ENCODE measurements at places on chromosomes 7 and 10.
A peak's percentile ranks its signal among the peaks of the same experiment; 100 is the strongest.

GRCh38 chr10:27439101-27439500 lies 65.0 kb upstream of the RAB18 start:
- no peak for DNase-seq

DNA sequence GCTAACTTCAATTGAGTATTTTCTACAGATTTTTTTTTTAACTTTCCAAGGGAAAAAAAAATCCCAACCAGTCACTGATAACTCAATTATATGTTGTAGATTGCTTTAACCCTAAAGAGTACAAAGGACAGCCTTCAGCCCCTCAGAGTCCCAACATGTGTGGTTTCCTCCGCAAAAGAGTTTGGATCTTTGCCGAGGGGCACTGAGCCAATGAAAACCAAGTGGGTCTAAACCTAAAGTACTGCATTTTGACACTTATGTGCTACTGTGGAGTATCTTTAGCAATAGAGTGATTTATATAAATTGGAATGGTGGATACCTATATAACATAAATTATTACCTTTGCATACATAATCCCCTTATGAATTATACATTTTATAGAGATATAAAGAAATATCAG lies 91.5 kb downstream of the SEMA3D start:
- no peak for DNase-seq

DNA sequence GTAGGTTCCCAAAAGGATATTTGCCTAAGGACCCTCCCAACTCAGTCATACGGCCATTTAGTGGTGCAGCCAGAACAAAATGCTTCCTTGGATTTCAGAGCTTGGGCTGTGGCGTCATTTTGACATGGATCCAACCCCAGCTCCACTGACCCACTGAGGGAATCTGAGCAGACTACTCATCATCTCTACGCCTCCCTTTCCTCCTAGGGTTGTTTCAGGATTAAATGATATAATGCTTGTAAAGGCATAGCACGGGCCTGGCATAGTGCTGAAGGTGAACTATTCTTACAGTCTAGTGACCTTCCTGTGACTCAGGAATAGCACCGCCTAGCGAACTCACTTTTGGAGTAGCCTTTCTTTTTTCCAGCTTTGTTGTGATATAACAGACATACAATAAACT lies 70.3 kb upstream of the LOXL4 start:
- DNase-seq: no peak

DNA sequence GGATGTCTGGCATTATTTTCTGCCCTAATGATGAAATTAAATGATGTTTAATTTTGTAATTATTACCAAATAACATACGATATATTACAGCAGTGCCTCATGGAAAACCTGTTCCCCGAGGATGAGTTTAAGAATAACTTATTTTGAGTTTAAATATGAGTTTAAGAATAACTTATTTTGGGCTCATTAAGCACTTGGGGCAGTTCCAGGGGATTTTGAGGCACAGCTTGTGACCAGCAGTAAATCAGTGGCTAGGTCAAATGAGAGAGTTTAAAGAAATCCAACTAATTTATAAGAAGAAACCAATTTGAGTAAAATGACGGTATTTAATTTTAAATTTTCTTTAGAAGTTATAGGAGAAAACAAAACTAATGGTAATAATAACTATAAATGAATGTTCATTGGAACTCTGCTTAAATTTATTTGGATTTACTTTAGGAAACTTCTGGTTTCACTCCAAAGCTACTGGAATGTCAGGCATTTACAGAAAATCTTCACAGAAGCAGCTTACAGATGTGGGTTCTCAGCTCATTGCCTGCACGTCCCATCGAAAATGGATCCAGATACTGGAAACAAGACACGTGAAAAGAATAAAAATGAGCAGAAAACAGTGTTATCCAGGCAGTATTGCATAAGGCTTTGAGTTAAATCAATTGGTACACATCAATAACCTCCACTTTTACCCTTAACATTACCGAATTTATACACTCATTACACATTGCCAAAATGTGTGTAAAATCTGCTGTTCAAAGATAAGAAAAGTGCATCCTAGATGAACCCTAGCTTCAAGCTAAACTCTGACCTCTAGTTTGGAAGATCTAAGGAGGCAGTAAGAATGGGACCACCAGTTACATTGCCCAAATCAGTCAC lies 784.5 kb upstream of the IGFBP3 start:
- no peak for DNase-seq

- no peak for DNase-seq
These were observed 278.8 kb downstream of the TNS3 start for GRCh38 chr7:47303014-47303694.

DNA sequence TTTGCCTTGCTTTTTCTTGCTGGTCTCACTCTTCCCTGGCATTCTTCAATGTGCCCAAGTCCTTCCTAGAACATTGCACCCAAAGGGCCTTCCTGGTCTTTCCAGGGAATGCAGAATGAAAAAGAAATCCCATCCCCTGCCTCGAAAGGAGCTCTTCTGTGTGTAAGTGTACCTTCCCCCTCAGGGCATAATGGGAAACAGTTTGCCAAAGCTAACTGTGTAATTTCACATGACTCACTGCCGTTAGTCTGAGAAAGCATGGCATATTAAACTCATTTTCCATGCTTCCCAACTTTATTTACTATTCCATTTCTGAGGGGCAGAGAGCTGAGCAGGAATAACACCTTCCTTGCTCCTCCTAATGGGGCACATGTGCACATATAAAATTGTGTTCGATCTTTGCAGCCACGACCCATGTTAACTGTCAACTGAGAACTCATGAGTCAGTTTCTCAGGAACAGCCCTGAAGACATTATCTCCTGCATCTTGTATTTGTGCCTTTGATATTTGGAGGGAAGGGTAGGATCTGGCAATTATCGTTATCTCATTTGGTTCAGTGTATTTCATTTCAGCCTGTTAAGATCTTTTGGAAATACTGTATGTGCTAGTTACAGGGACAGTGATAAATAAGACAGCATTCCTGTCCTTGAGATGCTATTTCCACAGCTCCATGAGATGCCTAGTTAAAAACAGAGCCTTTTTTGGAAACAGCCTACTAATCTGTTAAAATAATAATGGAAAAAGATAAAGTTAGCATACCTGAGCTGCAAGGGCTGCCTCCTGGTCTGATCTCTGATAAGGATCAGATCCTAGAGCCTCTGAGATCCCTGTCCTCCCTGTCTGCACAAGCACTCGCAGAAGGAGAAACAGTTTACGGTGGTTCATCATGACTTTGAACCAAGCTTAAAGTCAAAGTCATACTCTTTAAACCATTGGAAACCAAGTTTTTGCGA lies 42.3 kb downstream of the IKZF1 start:
- no peak for DNase-seq

DNA sequence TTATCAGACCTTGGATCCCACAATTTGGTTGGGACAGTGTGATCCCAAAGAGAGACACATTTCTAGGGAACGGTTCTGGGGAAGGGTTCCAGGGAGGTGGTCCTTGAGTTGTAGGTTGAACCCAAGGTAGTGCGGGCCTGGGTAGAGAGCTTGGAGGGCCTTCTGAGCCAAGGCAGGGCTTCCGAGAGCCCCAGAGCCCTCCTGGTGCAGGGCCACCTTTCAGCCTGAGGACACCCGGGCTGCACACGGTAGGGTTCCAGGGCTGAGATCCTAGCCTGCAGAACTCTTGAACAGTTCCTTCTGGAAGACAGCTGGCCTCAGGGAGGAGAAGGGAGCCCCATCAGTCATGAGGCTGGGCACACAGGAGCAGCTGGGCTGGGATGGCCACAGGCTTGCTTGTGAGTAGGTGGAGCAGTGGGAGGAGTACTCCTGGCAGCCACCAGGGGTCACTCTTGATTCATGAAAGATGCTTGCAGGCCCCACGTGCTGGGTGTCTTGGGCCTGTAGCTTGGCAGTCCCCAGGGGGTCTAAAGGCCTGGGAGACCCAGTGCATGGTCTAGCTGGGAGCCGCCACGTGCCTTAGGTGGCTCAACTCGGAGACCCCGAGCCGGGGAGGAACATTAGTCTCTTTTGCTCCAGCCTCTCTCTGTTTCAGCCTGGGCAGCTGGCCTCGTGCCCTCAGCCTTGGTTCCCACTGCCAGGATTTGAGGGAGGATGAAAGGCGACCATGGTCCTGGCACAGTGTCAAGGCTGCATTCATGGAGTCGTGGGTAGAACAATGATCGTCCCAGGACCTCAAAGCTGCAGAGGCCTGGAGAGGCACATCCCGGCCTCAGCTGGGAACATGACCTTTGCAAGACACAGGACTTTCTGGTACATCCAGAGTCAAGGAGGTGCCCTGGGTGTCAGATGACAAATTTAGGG lies 381.6 kb downstream of the TYW1 start:
- DNase-seq: peak; percentile 27

GRCh38 chr7:81165070-81165469 lies 246.2 kb upstream of the SEMA3C start:
- DNase-seq: no peak

- no peak for DNase-seq
These were observed 387.6 kb upstream of the NRP1 start for GRCh38 chr10:33722067-33722466.

- DNase-seq: no peak
These were observed 20.1 kb upstream of the MTURN start for GRCh38 chr7:30114536-30115238.

DNA sequence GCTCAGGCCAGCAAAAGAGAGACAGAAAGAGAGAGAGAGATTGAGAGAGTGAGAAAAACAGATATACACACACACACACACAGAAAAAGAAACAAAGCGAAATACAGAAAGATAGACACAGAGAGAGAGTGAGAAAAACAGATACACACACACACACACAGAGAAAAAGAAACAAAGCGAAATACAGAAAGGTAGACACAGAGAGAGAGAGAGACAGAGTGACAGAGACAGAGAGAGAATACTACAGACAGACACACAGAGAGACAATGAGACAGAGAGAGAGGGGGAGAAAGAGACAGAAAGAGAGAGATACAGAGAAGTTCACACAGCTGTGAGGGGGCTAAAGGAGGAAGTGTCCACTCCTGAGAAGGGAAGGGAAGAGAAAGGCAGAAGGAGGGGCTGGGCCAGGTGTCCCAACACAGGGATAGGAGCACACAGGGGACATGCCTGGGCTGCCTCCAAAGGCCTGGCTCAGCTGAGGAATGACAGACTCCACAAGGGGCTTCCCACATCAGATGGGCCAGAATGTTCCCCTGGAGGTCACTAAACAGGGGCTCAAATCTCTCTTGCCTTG lies 4.3 kb downstream of the GCK start:
- no peak for DNase-seq

DNA sequence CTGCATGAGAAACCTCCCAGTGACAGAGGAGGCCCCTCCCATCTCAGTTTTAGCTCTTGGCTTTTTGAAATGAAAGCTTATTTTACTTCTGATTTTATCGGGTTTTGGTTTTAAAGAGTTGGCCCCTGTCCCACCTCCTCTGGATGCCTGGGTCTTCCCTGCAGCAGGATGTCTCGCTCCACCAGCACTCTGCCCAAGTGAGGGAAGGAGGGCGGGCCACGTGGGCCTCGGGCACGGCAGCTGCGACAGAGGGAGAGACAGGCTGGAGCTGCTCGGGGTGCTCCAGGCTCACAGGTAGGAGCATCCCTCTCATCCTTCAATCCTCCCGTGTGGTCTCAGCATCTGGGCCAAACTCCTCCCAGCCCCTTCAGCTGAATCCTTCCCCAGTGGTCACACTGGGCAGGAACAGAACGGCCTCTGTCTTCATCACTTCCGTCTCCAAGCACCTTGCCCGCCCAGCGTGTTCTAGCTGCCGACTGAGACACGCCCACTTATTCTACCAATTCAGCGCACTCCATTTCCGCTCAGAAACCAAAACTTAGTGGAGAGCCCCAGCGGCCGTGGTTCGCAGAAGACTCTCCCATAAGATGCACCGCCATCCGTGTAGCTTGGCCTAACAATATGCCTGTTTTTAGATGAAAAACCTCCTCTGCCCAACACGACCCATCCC lies 222.9 kb downstream of the GLRX3 start:
- DNase-seq: no peak

All from stimulated activated CD4-positive, alpha-beta T cell treated with anti-CD3 and anti-CD28 coated beads, Interleukin-4, amount 100 ng/mL, for 4 hours (primary cell).